ENCODE measurements at places on chromosomes 13 and 19. TPM values are rescaled to one million over a fixed set of nuclear protein-coding genes. Genes with fewer than 3 reads are reported as not detected.

DNA sequence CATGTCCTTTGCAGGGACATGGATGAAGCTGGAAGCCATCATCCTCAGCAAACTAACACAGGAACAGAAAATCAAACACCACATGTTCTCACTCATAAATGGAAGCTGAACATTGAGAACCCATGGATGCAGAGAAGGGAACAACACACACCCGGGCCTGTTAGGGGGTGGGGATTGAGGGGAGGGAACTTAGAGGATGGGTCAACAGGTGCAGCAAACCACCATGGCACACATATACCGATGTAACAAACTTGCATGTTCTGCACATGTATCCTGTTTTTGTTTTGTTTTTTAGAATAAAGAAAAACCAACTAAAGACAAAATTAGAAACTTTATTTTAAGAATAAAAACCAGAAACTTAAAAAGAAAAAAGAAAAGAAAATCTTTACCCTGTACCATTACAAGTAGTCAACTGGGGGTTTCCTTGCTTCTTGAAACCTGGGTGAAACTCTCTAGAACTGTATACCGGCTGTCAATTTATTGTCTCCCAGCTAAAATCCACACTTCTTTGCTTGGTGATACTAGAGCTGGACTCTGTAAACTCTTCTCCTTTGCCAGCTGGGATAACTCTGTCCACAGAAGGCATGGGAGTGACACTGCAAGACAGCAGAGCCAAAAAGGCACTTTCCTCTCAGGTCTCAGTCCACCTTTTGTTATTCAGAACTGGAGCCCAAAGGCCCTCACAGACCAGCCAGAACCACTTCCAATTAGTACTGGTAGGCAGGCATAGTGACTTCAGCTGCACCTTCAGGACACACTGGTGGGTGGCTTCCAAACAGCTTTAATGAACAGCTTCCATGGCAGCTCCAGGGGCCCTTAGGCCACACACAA, 9.0 kb downstream of the MICU2 start:
- DNase-seq = no peak

DNA sequence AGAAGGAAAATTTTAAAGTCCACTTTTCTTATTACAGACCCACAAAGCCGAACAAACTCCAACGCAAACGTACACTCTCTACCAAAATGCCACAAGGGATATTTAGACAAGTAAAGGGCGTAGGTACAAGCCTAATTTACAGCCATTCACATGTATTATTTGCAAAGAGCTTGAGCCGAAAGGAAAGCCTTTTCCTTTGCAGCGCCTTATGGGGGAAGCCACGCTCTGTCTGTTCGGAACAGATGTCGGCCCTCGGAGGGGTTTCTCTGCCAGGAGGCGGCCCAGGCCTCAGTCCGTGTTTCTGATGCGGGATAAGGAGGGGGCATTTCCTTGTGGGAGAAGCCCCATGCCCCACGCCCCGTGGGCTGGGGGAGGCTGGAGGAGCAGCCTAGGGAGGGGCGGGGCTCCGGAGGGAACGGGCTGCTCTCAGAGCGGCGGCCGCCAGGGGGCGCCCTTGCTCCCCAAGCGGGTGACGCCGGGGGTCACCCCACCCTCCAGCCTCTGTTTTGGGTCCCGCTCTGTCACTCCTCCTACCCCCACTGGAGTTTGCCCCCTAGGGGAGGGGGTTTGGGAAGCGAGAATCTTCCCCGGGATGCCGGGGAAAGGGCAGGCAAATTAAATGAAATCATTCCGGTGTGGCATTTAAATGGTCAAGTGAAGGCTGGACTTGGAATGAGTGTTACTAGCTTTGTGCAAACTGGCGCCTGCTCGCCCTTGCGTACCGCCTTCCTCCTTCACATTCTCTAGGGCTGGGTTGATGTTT, 2.9 kb downstream of the HTR2A start:
- peak; percentile 93 for DNase-seq

DNA sequence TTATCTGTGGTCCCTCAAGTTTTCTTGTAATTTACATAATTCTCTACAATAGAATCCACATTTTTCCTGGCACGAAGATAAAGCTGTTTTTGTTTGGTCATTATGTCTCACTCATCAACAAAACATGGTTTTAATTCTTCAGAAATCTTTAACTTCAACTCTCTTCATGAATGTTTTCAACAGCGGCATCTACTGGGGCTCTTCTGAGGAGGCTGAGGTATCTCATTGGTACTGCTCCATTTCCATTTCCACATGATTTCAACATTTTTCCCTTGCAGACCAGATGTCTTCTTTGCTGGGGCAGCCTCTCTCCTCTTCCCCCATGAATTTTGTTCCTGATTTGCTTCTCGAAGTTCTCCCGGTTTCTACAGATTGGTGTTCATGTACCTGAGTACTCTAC, 5.8 kb upstream of the KBTBD7 start:
- no peak for DNase-seq

DNA sequence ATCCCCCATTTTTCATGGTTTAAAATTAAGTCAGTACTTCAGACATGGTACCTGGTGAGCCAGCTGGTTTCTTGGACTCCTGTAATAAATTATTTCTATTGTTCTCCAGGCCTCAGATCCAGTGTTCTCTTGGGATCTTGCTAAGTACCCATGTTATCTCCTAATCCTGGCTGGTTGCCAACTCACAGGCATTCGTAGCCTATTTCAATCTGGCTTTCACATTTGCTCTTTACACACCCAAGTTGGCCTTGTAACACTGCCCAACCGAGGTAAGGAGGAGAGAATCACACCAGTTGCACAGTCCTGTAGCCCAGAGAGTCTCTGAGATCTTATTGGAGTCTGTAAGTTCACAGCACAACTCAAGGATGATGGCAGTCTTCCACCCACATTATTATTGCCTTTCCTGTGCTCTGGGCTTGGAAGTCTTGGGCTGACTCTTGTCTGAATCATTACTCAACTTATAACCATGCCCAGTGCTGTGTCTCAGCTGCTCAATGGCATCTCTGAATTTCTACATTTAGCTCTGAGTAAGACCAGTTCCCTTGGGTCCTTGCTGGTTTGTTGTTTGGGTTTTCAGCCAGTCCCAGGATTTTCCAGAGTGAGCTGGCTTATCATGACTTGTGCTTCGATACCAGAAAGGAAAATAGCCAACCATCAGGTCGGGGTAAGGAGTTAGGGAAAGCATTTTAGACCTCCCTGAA, 76.6 kb upstream of the KLF12 start:
- DNase-seq = no peak

DNA sequence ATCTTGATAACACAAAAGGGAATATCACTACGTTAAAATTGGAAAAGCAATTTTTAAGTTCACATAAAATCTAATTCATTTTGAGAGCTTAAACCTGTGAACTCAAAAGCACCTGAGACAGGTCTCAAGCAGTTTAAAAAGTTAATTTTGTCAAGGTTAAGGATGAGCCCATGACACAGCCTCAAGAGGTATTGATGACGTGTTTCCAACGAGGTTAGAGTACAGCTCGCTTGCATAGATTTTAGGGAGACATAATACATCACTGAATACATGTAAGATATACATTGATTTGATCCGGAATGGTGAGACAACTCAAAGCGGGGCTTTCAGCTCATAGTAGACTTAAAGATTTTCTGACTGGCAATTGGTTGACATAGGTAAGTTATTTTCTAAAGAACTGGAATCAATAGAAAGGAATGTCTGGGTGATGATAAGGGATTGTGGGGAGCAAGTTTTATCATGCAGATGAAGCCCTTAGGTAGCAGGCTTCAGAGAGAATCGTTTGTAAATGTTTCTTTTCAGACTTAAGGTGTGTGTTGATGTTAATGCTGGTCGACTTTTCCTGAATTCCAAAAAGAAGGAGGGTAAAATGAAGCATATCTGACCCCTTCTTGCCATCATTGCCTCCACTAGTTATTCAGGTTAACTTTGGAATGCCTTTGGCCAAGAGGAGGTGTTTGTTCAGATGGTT, 2890.6 kb downstream of the PCDH9 start:
- no peak for DNase-seq

DNA sequence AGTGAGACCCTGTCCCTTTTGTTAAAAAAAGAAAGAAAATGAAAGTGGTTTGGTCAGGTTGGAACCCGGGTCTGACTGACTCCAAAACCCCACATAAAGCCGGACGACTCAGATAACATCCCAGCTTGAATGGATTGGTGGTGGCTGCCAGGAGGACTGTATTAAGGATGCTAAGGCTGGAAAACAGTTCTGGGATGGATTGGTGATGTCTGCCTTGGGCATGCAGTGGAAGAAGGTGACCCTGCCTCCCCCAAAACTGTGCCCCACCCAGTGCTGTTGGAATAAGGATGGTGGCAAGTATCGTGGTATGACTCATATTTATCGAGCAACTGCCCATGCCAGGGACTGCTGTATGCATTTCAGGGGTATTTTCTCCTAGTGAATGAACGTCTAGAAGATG, 18.5 kb upstream of the COLGALT1 start:
- DNase-seq = no peak

GRCh38 chr19:48772503-48772953, 17.2 kb downstream of the FGF21 start:
- no peak for DNase-seq

DNA sequence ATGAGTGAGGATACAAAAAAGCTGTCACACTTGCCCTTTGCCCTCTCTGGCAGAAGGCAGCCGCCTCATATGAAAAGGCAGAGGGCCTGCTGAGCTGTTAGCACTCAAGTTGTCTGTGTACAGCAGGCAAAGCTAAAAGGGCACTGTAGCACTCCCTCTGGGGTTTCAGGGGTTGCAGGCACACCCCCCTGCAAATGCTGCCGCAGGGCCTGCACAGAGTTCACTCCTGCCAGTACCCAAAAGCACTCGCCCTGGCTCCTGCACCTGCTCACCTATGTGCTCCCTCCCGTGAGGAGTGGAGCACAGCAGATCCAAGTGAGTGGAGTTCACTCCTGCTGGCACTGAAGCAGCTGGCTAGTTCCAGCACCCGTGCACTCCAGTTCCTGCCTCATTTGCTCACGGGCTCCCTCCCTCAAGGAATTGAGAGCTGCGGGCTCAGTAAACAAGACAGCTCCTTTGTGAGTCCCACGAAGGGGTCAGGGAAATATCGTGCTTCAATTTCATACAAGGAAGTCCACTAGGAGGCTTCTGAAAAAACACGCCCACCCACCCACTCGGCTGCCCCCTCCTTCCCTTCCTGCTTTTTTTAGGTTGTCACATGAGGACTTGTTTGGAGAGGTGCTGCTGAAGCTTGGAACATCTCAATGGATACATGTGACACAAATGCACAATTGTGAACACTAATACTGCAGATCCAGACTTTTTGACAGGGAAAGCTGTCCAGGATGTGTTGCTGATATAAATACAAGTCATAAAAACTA, 9.9 kb upstream of the RCBTB2 start:
- peak; percentile 72 for DNase-seq

GRCh38 chr19:47786566-47786965, 8.1 kb downstream of the SELENOW start:
- no peak for DNase-seq

DNA sequence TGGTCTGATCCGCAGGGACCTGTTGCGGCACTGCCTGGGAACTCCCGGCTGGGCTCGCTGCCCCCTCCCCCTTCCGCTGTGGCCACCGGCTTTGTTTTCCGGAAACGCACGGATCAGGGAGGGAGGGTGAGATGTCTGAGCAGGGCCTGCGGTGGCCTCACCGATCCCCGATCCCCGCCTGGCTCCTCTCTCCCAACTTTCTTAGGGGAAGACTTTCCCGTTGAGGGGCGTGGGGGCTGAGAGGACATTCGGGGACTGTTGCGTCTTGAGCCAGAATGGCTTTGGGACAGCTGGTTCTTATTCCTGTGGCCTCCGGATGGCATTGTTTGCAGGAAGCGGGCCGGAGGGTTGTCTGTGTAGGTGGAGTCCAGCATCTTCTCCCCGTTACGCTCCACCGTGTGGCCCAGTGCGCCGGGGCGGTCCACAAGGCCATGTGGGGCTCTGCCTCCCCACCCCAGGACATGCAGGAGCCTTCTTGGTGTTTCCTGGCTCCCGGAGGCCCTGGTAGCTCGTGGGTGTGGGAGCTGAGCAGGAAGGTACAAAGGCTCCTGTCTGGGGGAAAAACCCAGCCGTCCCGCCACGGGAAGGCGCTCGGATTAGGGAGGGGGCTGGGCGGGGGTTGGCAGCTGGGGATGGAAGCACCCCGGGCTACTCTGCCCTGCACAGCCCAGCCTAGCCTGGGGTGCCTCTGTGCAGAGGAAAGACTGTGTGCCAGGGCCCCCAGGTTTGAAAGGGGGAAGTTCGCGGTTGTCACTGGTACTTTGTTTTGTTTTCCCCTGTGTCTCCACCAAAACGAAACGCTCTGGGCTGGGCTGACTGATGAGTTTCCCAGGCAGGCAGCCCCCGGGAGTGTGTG, 1.3 kb downstream of the CSNK1G2 start:
- DNase-seq = peak; percentile 91

DNA sequence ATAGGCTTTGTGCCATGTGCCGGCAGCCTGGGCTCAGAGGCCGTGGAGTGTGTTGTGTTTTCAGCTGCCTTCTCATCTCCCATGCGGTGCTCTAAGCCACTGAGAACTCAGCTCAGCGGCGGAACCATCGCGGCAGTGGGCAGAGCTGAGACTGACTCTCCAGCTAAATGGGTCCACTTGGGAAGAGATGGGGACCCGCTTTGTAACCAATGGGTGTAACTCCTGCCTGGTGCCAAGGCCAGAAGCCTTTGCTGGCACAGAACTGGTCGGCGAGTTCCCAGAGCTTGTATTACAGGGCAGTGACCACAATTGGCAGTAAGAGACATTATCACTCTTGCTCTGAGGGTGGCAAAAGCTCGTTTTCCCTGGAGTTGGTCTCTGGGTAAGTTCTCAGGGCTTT, 183.0 kb downstream of the STK24 start:
- no peak for DNase-seq

DNA sequence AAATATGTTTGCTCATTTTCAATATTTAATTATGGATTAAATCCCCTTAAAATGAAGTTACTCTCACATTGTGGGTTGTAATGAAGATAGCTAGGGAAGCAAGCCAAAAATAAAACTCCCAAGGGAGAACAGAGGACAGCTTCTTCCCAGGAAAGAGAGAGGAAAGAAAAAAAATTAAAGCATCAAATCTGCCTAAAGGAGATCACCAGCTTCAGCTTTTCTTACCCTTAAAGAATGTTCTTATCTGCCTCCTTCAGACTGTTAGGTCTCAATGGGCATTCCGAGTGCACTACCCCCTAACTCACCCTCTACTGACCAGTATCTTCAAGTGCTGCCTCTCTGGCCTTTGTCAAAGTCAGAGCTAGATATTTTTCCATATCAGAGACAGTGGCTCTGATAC, 55.2 kb downstream of the XPO4 start:
- no peak for DNase-seq

DNA sequence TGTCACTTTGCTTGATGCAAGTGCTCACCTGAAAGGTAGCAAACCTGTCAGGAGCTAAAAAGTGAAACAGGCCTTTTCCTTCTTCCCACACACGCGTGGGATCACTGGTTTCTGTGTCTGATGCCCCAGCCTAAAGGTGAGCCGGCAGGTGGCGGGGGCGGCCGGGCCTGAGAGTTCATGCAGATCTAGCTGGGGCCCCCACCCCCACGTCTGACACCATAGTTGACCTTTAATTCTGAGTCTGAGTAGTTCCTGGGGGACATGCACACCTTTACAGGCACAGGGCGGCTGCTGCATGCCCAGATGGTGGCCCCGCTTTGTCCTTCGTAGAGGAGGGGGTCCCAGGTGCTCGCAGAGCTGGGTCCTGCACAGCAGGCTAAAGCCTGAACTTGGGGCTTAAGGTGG, 345.3 kb downstream of the TEX29 start:
- no peak for DNase-seq

Gene PRKCSH
- total RNA-seq = 207 TPM

Gene PLEKHF1
- total RNA-seq = 10.8 TPM

Gene SLC46A3
- 15.1 TPM for total RNA-seq

Gene MBD3L3
- total RNA-seq = not detected

Gene PSG3
- not detected for total RNA-seq

Data from aorta (tissue), 5 donors.